Tibial artery (tissue), 4 donors: ENCODE measurements at places on chromosomes 2 and 18.

GRCh38 chr2:210157526-210157925 is 13.7 kb downstream of the KANSL1L start:
- peaks cover 28% of the 10 kb centered on the region for H3K36me3 ChIP-seq
- no peak for DNase-seq
- peaks cover 4% of the 10 kb centered on the region for H3K4me1 ChIP-seq
- no peak overlapping the region for H3K27ac ChIP-seq
- H3K4me3 ChIP-seq = no peak overlapping the region
- no peaks in the 10 kb centered on the region for H3K27me3 ChIP-seq

DNA sequence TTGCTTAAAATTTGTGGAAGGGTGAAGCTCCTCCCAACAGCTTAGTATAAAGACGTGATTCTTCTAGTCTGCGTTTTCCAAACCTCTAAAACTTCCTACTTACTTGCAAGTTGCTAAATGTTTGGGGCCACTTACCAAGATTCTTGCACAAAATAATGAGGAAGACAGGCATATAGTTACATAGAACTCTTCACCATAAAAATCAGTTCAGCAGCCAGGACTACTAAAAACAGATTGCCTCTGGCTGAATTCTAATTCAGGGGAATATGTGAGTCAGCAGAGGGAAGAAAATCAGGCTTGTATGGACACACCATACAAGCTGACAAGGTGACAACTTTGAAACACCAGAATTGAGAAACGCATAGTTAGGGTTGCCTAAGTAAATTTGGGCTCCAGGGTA is 2.8 kb upstream of the PEX13 start:
- DNase-seq = no peak
- no peak overlapping the region for H3K4me3 ChIP-seq
- peaks cover 11% of the 10 kb centered on the region for H3K4me1 ChIP-seq

- H3K4me3 ChIP-seq = no peak overlapping the region
- DNase-seq = no peak
- H3K27me3 ChIP-seq = no peaks in the 10 kb centered on the region
Observed at GRCh38 chr2:168935810-168936581, 34.9 kb downstream of the G6PC2 start.

DNA sequence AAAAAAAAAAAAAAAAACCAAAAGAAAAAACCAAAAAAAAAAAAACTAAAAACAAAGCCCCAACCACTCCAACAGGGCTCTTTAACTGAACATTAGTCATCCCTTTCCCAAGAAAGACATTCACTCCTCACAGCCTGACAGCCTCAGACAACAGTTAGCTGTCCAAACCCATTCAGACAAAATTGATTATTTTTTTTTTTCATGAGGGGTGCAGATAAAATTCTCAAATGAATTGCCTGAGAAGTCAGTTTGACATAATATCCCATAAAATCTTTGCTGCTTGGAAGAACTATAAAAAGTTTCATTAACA is 206.1 kb upstream of the REV1 start:
- no peak overlapping the region for H3K4me3 ChIP-seq
- H3K36me3 ChIP-seq = no peaks in the 10 kb centered on the region
- no peak for DNase-seq
- H3K27ac ChIP-seq = no peak overlapping the region

DNA sequence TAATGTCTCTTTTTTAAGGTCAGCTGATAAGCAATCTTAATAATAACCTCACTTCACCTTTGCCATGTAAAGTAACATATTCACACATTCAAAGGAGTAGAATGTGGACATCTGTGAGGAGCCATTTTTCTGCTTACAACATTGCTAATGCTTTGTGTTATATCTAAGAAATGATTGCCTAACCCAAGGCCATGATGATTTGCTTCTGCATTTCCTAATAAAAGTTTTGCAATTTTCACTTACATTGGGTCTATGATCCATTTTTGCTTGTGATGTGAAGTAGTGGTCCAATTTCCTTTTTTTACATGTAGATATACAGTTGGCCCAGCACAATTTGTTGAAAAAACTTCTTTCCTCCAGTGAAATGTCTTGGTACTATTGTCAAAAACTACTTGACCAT is 22.0 kb downstream of the RELCH start:
- H3K27ac ChIP-seq = no peak overlapping the region
- H3K4me3 ChIP-seq = no peak overlapping the region
- H3K36me3 ChIP-seq = peaks cover 12% of the 10 kb centered on the region
- H3K4me1 ChIP-seq = no peaks in the 10 kb centered on the region
- DNase-seq = no peak
- H3K27me3 ChIP-seq = no peaks in the 10 kb centered on the region

- no peak overlapping the region for H3K4me3 ChIP-seq
- H3K4me1 ChIP-seq = peaks cover 9% of the 10 kb centered on the region
- H3K36me3 ChIP-seq = no peaks in the 10 kb centered on the region
- peak overlapping the region; percentile 52 for H3K27ac ChIP-seq
Observed at GRCh38 chr2:64831134-64831976, 157.8 kb upstream of the SLC1A4 start.

GRCh38 chr2:195094330-195094729 is 562.7 kb upstream of the SLC39A10 start:
- no peaks in the 10 kb centered on the region for H3K4me1 ChIP-seq
- H3K27me3 ChIP-seq = no peaks in the 10 kb centered on the region
- no peaks in the 10 kb centered on the region for H3K36me3 ChIP-seq
- no peak overlapping the region for H3K27ac ChIP-seq
- DNase-seq = no peak
- no peak overlapping the region for H3K4me3 ChIP-seq

DNA sequence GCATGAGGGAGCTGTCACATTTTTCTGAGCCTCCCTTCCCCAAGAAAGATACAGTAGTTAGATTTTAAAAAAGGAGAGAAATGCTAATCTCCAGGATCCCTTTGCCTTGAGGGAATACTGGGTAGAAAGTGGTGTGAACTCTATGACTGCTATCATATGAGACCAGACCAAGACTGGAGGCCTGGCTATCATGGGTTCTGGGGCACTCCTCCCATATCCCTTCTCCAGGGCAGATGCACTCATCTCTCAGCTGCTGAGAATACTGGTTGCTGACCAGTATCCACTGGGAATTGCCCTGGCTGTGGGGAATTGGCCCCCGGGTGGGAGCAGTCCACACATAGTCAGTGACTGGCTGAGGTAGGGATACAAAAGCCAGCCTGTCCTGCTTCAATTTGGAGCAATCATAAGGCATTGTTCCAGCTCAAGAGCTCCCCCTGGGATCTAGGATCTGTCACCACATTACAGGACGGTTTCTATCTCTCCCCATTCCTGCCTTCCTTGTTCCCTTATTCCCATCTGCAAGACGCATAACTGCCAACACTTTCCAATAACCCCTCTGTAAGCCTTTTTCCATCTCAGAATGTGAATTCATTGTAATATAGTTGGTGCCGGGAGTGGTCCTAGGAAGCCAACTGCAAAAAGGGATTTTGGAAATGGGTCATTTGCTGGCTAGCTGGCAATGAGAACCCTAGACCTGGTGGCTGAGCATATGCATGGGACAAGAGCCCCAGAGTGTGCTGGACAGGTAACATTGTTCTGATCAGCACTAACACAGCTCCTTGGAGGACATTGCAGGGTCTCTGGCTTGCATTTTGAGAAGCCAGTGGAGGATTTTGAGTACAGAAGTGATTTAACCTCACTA is 35.4 kb upstream of the REEP1 start:
- H3K27me3 ChIP-seq = no peaks in the 10 kb centered on the region
- H3K27ac ChIP-seq = no peak overlapping the region
- H3K4me1 ChIP-seq = peaks cover 7% of the 10 kb centered on the region
- DNase-seq = no peak

DNA sequence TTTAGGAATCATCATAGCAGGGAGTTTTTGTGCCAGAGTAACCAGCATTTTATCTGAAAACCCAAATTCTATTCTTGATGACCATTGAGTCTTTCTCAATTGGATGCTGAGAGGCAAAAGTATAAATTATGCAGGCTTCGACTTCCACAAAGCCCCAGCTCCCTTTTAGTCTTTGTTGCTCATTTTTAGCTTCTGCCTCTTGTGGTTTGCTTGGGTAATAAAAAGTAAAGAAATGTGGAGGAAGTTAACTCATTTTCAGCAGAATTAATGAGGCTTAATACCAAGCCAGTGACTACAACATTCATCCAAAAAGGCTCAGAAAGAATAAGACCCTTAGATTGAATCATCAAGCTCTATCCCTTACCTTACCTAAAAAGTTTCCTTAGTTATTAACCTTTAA is 18.6 kb downstream of the ERMN start:
- no peaks in the 10 kb centered on the region for H3K4me1 ChIP-seq
- no peak overlapping the region for H3K27ac ChIP-seq
- no peaks in the 10 kb centered on the region for H3K36me3 ChIP-seq

DNA sequence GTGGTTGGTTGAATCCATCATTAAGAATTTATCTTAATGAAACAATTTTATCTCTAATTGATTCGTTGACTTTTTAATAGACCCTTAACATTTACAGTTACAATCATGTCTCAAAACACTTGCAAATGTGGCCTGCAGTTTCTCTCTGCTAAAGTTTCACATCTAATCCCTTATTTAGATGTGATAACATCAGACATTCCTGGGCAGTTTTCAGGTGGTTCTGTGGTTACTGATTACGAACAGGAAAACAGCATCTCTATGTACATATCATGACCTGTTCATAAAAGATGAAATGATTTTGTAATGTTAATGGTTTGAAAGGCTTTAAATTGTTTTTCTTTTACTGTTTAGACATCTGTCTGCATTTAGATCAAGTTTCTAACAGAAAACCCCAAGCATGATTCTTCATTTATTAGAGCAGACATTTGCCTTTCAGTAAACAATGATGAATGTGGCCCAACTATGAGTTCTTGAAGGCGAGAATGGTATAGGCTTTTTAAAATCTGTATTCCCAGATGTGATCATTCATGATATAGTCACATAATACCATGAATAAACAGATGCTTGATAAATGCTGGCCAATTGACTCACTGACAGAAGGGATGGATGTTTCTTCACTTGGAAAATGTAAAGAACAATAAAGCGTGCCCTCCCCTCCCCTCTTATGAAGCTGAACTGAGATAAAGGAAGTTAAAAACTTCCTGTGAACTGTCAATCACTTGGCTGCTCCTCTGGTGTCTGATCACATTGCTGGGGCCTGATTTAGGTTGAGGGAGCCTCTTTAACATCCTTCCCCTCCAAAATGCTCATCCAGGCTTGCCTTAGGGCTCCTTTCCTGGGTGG is 3.5 kb downstream of the CAPN14 start:
- H3K27ac ChIP-seq = no peak overlapping the region
- H3K27me3 ChIP-seq = no peaks in the 10 kb centered on the region
- DNase-seq = no peak
- H3K4me3 ChIP-seq = no peak overlapping the region

DNA sequence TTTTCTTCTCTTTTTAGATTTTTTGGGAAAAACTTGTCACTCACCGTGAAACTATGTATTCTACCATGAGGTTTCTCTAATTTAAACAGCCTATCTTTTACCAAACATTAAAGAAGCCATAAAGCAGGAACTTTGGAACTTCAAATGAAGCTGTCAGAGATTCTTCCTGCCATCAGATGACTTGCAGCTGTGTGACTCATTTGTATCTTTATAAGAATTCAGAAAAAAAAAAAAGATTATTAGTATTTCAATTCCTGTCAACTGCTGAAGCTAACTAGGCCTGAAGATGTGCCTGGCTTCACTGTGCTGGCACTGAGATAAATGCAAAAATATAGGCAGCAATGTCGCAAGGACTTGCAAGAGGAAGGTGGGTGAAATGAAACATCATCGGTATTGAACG is 1399.1 kb upstream of the PIK3C3 start:
- H3K4me1 ChIP-seq = no peaks in the 10 kb centered on the region
- no peaks in the 10 kb centered on the region for H3K36me3 ChIP-seq
- no peaks in the 10 kb centered on the region for H3K27me3 ChIP-seq
- H3K4me3 ChIP-seq = no peak overlapping the region
- DNase-seq = no peak
- H3K27ac ChIP-seq = no peak overlapping the region

- H3K4me1 ChIP-seq = no peaks in the 10 kb centered on the region
- no peaks in the 10 kb centered on the region for H3K27me3 ChIP-seq
- H3K36me3 ChIP-seq = no peaks in the 10 kb centered on the region
Observed at GRCh38 chr18:47719096-47719780, 211.2 kb downstream of the SMAD2 start.

DNA sequence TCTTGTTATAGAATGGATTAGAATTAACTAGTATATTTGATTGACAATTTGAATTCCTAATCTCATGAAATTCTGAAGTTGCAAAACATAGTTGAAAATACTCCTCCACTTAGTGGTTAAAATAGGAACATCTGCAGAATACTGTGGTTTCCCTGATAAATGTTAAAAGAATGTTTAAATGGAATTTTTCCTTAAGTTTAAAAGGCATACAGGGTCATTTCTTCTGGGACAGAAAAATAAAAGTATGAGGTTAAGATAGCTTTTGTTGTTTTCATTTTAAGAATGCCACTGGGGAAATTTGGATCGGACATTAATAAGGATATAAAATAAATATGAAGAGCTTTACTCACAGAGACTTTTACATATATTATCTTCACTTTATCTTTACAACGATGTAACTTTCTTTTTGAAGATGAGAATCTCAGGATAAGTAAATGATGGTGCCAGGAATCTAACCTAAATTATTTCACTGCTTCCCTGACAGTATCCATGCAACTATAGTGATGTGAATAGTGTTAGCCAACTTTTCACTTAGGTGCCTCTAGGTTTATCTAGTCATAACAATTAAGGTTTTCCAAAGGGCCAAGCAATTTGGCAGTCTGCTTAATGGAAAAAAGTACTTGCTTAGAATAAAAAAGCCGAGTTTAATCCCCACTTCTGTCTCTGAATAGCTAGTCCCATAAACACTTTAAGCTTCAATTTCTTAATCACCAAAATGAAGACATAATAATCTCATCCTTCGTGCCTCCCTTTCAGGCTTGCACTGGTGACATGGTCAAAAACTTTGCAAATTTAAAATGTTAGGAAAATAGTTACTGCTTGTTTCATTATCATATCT is 151.8 kb upstream of the STK17B start:
- H3K4me1 ChIP-seq = no peaks in the 10 kb centered on the region
- H3K4me3 ChIP-seq = no peak overlapping the region
- H3K27ac ChIP-seq = no peak overlapping the region
- no peaks in the 10 kb centered on the region for H3K36me3 ChIP-seq

DNA sequence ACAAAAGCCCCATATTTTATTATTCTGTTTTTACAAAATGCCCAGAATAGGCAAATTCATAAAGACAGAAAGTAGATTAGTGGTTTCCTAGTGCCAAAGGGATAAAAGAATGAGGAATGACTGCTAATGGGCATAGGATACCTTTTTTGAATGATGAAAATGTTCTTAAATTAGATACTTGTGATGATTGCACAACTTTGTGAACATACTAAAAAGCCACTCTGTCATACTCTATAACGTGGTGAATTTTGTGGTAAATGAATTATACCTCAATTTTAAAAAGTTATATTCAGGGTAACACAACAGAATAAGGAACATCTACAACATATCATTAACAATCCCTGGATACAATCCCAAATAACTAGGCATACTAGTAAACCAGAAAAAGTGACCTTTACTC is 9.1 kb upstream of the FBLN7 start:
- no peaks in the 10 kb centered on the region for H3K36me3 ChIP-seq
- no peak overlapping the region for H3K27ac ChIP-seq
- DNase-seq = no peak
- no peak overlapping the region for H3K4me3 ChIP-seq
- H3K27me3 ChIP-seq = no peaks in the 10 kb centered on the region
- H3K4me1 ChIP-seq = no peaks in the 10 kb centered on the region
